RCC 7860 (cell line): ENCODE measurements at places on chromosomes 3 and 15.

- no peak for DNase-seq
Observed at GRCh38 chr3:29537889-29538609, 257.2 kb downstream of the RBMS3 start.

- peak; percentile 30 for DNase-seq
Observed at GRCh38 chr3:79018671-79019136, 749.1 kb downstream of the ROBO1 start.

DNA sequence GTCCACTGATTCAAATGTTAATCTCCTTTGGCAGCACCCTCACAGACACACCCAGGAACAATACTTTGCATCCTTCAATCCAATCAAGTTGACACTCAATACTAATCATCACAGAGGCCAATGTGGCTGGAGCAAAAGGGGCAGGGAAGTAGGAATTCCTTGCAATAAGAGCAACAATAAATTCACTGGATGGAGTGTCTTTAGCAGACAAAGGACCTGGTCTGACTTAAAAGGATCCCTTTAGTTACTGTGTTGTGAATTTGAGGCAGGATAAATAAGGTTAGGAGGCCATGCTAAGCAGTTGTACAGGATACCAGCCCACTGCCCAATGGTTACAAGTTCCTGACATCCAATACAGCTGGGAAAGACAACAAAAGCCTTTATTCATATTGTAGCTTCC is 12.3 kb upstream of the GFM1 start:
- DNase-seq: no peak

GRCh38 chr3:13827256-13827655 is 52.6 kb downstream of the WNT7A start:
- no peak for DNase-seq

DNA sequence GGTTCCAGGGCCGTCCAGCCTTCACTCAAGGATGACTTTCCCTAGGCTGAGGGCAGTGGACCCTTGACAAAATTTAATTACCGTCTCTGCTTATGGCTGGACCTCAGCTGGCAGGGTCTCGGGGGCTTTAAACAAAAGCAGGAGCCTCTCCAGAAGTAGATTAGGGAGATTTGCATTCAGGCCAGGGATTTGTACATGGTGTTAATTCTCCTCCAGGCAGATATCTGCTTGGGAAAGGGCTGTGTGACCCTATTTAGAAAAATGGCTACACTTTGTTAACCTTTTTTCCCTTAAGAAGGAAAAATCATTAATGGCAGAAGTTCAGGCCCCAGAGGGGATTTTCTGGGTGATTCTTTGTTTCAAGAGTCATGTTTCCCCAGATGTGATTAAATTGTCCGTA is 329.1 kb upstream of the C2CD4B start:
- no peak for DNase-seq

DNA sequence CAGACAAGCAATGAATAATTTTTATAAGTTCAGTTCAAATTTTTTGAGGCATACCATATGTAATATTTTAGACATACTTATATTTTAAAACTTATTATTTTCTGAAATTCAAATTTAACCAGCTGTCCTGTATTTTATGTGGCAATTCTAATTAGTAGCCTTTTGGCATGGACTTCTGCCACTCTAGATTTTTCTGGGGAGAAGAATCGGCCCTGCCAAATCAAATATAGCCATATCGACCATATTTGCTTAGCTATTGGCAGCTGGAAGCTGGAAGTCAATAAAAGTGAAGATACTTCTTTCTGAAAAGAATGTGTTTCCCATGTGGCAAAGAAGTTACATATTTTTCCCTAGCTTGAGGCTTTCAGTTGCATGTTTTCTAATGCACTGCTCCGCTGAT is 9.4 kb upstream of the RBMS3 start:
- no peak for DNase-seq

DNA sequence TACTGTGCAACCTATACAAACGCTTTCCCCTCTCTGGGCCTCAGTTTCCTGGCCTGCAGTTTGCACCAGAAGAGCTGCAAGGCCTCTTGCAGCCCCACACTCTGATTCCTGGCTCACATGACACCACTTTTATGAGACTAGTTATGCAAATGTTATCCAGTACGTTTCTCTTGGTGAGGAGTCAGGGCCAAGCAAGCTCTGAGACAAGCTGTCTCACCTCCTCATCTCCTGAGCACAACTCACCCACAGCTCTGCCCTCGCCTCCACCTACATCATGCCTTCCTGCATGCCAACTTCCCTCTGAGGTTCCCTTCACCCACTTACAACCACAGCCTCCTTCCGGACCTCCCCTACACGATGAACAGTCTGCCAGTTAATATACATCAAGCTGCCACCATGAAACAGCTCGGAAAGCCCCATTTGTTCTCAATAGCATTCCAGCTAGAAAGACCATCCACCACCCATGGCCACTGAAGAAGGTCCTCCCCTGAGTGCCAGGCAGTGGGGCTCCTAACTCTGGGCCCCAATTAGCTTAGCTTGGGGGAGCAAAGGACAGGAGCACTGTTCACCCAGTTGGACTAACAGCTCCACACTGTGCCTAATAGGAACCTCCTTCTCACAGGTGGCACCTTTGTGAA is 25.0 kb downstream of the CRYGS start:
- DNase-seq: no peak

DNA sequence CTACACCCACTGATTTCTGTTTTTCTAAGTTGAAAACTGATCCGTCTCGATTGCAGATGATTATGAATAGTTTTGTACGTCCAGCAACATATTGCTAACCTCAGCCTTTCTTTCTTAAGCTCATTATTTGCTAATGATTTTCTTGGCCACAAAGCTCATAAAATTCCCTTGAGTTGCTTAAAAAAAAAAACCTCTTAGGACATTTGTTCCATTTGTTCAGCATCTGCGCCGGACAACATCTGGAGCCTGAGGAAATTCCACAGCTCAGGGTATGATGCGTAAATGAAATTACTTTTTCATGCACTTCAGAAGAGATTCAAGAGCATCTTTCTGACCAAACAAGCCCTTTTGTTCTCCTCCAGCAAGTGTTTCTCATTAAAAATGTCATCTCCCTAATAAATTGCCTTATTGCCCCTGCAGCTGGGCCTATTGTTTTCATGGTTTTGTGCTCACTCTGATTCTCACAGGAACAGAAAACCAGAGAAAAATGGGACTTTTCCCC is 249.1 kb upstream of the MCTP2 start:
- DNase-seq: no peak

GRCh38 chr3:48935530-48935929 is 16.9 kb downstream of the ARIH2 start:
- no peak for DNase-seq

DNA sequence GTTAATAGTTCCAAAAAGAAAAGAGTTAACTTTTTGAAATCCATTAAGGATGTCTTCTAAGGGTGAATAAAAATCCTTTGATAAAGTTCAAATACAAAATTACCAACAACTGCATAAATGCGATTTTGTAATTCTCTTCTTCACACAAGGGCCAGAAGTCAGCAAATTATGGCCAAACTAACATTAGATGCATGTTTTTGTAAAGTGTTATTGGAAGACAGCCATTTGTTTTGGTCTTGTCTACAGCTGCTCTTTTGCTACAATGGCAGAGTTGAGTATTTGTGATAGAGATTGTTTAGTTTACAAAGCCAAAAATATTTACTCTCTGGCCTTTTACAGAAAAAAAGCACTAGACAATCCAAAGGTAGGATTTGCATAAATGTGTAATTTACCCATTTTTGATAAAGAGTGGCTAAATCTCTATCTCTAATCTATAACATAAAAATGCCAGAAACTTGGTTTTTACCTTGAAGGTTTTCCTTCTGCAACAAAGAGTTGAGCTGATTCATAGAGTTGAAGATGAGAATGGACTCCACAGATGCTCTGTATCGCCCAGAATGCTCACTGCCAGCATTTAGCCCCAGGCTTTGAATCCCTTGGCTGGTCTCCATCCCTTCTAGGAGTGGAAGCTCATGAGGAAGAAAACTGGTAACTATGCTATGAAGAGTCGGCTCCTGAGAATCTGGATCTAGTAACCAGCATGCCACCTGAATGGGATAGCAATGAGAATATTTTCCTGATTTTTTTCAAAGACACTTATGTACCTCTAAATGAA is 64.5 kb downstream of the POLQ start:
- no peak for DNase-seq

DNA sequence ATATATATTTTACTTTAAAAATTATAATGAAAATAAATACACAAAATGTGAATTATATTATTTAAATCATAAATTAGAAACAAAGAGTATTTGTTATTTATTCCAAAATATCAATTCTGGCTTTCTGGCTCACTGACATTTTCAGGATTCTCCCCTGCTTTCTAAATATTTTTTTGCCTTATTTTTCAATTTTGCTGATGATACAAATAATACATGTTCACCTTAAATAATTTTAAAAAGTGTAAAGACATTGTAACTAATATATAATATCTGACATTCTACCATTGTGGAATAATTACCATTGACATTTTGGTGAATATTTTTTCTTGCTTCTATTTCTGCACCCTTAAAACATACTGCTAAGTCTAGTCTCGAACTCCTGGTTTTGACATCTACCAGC is 325.9 kb upstream of the CBLB start:
- DNase-seq: no peak

DNA sequence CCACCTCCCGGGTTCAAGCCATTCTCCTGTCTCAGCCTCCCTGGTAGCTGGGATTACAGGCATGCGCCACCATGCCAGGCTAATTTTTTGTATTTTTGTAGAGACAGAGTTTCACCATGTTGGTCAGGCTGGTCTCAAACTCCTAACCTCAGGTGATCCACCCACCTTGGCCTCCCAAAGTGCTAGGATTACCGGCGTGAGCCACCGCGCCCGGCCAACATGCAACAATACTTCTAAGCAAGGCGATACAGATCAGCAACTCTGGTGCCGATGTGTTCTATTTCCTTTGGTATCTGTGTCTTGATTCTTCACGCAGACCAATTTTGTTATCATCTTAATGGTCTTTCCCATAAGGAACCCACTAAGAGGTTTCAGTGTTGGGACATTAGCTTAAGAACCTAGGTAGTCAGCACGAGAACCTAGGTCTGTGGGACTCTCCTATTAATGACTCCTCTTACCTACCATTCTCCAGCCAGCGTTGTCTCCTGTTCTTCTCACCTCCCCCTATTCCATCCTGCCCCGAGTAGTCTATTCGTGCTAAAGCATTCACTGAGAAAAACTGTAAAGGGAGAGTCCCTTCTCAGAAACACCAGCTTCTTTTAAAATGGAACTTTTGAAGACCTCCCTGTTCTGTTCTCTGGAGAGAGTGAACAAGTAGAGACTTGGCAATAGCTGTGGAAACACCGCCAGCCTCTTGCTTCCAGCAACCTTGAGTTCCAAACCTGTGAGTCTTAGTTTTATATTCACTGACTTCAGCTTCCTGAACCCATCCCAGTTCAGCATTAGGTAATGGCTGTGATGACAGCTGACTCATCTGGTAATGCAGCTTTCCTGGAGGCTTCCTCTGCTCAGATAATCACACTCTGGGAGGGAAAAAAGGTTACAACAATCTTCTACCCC is 61.2 kb downstream of the TSC22D2 start:
- DNase-seq: peak; percentile 97

DNA sequence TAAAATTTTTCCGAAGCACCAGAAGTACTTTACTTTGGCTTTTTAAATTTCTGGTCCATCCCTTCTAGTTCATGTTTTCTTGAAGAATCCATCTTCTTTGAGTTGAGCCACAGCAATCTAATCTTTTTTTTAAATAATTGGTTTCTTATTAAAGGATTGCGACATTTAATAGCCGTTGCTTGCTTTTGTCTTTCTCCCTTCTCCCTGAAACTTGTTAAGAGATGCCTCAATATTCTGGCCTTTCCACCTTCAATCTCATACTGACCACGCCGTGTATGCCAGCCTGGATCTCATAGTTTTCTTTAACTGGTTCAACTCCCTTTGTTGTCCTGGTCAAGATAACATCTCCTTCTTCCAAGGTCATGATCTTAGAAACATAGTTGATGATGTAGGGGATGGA is 18.4 kb upstream of the RPLP1 start:
- no peak for DNase-seq

- DNase-seq: no peak
Observed at GRCh38 chr3:32501783-32502117, 902 bp downstream of the CMTM6 start.

DNA sequence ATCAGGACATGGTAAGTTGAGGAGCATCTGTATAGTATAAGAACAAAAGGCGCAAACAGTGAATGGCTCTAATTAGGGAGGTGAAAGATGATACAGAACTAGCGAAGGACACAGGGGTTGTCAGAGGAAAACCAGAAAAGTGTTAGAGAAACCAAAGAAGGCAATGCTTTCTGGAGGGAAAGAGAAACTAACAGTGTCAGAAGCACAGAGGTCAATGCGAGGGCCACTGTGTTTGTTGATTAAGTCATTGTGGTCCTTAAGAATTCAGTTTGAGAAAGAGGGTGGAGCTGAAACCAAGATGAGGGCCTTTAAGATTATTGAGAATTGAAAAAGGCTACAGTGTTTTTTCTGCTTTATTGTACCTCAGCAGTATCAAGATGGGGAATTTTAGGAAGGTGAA is 28.8 kb downstream of the ATG7 start:
- no peak for DNase-seq

- DNase-seq: no peak
Observed at GRCh38 chr3:50777680-50778079, 103.0 kb downstream of the DOCK3 start.

DNA sequence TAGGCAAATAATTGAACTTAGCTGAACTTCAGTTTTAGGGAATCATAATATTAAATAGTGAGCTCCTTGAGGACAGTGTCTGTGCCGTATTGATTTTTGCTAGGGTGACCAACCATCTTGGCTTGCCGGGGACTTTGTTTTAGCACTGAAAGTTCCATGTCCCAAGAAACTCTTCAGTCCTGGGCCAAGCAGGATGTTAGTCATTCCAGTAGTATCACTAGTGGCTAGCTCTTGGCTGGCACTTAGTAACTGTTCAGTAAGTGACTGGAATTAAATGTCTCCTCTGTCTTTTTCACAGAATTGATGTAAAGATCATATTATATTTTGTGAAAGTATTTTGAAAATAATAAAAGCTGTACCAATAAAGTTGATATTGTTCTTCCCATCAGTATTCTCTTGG is 42.3 kb downstream of the RSRC1 start:
- peak; percentile 41 for DNase-seq

DNA sequence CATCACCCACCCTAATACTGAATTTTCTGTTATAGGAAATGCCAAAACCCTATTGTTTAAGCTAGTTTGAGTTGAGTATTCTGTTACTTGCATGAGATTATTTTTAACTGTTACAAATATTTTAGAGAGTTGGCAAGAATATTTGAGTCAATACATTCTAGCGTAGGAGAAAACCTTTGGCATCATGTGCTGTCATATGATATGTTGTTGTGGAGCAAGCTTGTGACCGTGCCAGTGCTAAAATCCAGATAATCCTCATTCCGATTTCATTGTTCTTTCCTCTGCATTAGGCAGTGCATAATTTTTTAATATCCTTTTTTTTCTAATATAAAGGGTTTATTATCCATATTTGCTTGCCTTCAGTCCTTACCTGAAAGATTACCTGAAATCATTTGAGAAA is 168.0 kb upstream of the GMNC start:
- DNase-seq: no peak

GRCh38 chr3:106643684-106644161 is 733.5 kb upstream of the CCDC54 start:
- DNase-seq: no peak
